Fibroblast of skin of left biceps (primary cell): ENCODE measurements at places on chromosomes 4 and X.

DNA sequence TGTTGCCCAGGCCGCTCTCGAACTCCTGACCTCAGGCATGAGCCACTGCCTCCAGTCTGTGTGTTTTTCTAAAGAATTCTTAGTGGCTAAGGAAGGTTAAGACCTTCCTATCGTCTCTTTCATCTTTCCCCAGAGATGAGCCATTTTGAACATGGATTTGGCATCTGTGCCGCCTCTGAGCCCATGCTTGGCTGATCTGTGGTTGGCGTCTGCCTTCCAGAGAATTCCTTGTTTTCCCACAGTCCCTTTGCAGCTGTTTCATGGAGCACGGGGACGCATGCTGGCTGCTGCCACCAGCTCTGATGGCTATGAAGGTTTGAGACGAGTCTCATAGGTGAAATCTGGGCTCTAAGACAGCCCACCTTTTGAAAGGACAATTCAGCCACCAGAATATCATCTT lies 60.4 kb downstream of the SHROOM2 start:
- DNase-seq: no peak

DNA sequence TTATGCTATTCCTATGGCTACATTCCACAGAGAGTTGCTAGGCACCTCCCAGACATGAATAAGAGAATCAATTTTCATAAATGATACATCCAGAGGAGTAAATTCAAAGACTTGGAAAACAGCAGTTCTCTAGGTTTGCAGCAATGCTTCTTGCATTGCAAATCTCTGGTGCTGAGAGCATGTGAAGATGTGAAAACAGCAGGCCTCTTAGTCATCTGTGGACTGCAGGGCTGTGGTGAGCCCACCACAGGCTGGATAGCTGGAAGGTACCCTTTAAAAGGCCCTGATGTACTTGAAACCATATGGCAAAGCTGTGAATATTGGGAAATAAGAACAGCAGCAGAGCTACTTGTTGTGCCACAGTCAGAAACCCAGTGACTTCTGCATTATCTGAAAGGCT lies 2135.9 kb downstream of the ARAP2 start:
- peak; percentile 78 for DNase-seq

DNA sequence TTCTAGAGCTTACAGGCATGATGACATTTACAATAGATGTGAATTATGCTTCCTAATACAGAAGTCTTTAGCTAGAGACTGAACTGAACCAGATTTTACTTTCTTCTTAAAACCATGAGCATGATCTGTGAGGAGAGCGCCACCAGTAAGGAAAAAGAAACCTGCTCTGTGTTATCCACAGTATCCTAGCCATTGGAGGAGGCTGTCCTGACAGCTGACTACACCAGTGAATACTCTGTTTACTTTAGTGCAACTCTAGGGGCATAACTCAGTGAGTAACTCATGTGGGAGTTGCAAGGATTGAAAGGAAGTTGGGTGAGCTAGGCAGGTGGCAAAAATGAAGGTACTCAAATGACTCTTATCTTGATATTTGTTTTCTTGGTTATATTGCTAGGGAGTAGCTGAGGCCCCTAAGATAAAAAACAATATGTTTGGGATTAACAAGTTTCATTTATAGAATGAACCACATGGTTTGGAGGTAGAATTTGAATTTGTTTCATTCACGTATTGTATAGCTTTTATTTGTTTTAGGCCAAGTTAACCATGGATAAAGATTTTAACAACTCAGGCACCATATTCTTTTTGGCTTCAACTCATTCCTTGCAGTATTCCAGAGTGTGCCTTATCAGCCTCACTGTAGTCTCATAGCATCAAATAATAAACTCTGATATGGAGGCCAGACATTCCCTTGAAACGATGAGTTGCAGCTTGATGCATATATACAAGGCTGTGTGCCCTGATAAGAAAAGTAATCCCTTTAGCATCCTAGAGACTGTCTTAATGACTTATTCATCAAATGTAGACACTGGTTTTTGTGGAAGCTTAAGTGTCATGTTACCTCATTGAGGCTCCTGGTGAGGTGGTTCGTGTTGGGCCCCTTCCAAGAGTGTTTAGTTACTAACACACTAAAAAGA lies 2.5 kb downstream of the BMP3 start:
- no peak for DNase-seq

DNA sequence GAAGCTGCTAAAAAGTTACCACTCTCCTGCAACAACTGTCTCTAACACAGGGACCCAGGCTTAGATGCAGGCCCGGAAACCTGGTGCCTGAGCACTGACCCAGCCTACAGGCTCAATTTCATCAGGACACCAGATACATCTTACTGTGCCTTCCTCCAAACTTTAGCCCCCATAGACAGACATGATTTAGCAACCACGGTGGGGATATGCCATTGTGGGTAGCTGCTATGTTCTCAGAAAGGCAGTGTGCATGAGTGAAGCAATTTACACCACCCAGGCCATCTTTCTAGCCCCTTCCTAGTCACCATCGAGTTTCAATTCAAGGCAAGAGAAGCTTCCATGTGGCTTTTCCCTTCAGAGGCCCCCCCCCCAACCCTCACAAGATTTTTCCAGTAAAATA lies 2.7 kb downstream of the HS3ST1 start:
- no peak for DNase-seq

GRCh38 chr4:185143601-185143969 lies 519 bp downstream of the SLC25A4 start:
- no peak for DNase-seq

DNA sequence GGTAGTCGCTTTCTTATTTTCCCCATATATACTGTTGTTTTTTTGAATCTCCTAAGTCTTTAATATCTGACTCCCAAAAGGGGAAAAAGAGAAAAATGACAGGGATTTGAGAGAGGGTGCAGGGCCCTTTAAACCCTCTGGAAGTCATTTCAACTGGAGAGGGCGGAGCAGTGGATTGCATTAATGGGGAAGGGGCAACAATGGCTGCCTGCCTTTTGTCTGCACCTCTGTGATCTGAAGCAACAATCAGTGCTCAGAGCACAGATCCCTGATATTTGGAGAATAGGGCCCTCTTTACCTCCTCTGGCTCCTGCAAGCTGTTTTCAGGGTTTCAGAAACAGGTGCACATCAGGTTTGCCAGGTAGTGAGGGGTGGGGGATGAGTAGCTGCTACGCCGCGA lies 1458.3 kb upstream of the TENM3 start:
- no peak for DNase-seq

DNA sequence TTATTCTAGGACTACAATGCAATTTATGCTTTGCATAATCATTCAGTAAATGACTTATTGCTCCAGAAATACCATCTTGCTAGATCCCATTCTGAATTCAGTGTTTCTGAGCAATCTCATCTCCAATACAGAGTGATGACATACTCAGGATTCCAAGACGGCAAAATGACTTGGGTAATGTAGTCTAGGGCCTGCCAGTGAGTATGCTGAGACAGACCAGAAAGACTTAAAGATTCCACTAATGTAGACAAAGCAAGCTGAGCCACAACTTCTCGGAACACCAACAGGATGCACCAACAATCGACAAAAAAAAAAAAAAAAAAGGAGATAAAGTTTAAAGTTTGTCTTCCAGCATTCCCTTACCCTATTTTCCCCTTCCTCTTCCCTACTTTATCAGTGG lies 919 bp upstream of the SEC24B start:
- DNase-seq: peak; percentile 48

DNA sequence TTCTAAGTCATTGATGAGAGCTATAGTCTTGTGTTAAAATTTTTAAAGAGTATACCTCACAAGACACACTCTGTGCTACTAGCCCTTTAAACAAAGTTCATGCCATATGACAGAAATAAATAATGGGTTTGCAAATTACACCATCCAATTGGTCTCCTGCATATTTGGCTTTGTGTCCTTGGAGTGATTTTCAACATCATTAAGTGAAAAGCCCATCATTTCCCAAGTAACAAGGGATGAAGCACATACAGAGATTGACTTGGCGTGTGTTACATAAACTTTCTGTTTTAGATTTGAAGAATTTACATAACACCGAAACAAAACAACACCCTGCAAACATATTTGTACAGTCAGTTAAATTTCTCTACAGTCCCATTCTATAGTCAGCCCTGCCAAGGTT lies 216.9 kb upstream of the NEIL3 start:
- no peak for DNase-seq

- DNase-seq: no peak
Observed at GRCh38 chrX:76555816-76556215, 128.3 kb downstream of the MAGEE1 start.

GRCh38 chr4:7938609-7939376 lies 868 bp downstream of the AFAP1 start:
- DNase-seq: no peak

- no peak for DNase-seq
Observed at GRCh38 chrX:70969635-70970481, 39.0 kb upstream of the SLC7A3 start.

GRCh38 chr4:75715105-75715799 lies 9.1 kb upstream of the USO1 start:
- no peak for DNase-seq

DNA sequence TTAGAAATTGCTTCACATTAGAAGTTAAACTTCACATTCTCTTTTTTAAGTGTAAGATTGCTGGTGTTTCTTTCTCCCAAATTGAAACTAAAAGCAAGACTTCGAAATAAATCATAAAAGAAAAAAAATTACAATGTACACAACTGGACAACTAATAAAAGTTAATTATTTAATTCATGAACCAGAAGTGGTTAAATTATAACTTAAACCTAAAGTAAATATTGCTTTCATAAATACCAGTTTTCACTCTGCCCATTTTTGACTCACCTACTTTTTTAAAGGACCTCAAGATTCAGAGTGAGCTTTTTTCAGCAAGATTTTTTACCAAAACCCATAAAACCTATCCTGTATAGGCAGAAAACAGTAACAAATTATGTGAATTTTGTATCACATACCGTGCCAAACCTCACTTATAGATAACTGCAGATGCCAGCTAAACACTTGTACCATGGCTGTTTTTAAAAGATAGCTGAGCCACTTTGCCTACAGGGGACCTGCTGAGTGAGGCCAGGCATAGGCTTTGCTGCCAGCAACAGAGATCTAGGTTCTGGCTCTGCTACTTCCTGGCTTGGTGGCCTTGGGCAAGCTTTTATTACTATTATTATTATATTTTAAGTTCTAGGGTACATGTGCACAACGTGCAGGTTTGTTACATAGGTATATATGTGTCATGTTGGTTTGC lies 259.8 kb downstream of the NR3C2 start:
- DNase-seq: no peak

GRCh38 chr4:133096972-133097371 lies 52.1 kb upstream of the PCDH10 start:
- no peak for DNase-seq

DNA sequence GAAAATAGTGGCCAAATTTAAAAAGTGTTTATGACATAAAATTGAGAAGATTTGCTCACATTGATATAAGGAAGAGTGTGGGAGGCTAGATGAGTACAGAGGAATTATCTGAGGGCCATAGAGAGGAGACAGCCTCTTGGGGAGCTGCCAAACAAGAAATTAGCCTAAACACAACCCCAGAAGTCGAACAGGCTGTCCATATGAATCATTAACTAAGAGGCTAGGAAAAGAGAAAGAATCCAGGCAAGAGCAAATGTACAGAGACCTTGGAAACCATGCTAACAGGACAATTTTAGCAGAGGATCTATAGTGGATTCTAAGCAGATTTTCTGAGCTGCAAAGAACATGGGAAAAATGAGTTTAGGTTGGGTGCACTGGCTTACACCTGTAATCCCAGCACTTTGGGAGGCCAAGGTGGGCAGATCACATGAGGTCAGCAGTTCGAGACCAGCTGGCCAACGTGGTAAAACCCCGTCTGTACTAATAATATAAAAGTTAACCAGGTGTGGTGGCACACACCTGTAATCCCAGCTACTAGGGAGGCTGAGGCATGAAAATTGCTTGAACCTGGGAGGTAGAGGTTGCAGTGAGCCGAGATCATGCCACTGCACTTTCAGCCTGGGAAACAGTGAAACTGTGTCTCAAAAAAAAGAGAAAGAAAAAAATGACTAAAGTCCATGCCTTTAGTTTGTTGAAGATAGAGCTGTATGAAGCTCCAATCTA lies 76.1 kb downstream of the NWD2 start:
- no peak for DNase-seq

- DNase-seq: no peak
Observed at GRCh38 chr4:25913056-25913850, 767 bp upstream of the SMIM20 start.

DNA sequence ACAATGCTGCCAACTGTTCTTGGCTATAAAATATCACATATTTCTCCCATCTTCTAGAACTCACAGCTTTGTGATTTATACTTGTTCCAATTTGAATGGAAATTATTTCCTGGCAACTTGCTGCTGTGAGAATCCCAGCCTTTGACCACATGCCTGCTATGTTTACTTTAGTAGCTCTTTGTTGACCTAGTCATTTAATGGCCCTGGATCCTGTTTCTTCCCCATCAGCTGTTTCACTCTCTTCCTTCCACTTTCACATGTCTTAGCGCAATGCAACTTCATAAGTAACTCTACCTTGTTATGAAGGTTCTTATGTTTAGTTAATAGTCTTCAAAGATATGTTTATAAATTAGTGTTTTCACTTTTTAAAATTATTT lies 1973.6 kb upstream of the AGA start:
- no peak for DNase-seq

- DNase-seq: no peak
Observed at GRCh38 chr4:82733636-82734035, 65.0 kb downstream of the SCD5 start.

DNA sequence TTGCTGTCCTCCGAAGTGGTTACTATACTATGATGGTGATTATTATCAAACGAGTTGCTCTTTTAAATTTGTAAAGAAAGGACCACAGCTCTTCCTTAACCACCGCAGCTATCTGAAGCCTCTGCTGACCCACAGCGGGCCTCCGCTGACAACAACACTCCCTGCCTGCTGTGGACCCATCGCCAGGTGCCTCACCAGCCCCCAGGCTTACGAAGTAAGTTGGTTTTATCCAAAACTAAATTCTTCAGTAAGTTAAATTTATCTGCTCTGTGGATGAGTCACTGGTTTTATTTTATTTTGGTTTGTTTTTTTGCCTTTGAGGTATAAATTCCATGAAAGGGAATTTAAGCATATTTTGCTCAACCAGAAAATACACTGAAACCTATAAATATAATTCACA lies 54.7 kb downstream of the SLC9A6 start:
- no peak for DNase-seq

GRCh38 chr4:124757126-124757525 lies 44.6 kb upstream of the ANKRD50 start:
- DNase-seq: peak; percentile 20

GRCh38 chr4:41881981-41882624 lies 53.1 kb upstream of the TMEM33 start:
- no peak for DNase-seq

DNA sequence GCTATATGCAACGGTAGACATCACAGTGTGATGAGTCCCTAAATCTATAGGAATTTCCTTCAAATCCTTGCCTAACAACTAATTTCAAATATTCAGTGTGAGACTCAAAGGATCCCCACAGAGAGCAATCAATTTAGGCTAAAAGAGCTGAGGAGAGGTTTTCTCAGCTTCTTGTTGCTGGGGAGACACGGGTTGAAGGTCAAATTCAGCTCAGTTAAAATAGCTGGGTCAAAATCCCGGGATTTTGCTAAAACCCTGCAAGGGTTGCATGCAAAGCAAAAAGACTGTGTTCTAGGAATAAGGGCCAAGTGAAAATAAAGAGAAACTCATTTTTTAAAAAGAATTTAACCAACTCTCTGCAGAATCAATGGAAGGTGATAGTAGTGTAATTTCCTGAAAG lies 1073.4 kb downstream of the NLGN4X start:
- no peak for DNase-seq

GRCh38 chrX:153487590-153488071 lies 7.1 kb upstream of the BGN start:
- DNase-seq: no peak

GRCh38 chrX:51215856-51216255 lies 116.8 kb upstream of the NUDT10 start:
- DNase-seq: no peak
